Stimulated activated naive CD8-positive, alpha-beta T cell treated with anti-CD3 and anti-CD28 coated beads, Interleukin-15, amount 100 ng/mL, for 72 hours (primary cell): ENCODE measurements at places on chromosomes 1 and 21.

DNA sequence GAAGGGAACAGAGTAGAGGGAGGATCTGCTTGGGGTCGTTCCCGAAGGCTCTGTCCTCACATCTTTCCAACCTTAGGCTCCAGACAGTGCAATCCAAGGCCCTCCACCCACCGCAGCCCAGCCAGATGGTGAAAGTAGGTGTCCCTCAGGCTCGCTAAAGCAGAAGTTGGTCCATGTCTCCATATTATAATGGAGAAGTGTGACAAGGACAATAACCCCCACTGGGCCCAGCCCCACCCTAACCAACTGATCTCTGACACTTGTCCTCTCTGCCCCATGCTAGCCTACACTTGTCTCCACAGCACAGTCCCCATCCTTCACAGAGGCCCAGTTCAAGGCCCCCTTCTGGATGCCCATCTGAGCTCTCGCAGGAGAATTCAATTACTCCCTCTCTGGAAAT is 48.7 kb downstream of the DMAP1 start:
- no peak for DNase-seq

GRCh38 chr1:112063781-112064728 is 74.6 kb upstream of the KCND3 start:
- DNase-seq, result no peak

- DNase-seq, result no peak
Measured at GRCh38 chr1:114719424-114719787, 2.8 kb upstream of the NRAS start.

GRCh38 chr1:65393347-65393746 is 27.1 kb upstream of the LEPR start:
- peak; percentile 31 for DNase-seq
